ENCODE measurements at places on chromosomes 2 and 18.

DNA sequence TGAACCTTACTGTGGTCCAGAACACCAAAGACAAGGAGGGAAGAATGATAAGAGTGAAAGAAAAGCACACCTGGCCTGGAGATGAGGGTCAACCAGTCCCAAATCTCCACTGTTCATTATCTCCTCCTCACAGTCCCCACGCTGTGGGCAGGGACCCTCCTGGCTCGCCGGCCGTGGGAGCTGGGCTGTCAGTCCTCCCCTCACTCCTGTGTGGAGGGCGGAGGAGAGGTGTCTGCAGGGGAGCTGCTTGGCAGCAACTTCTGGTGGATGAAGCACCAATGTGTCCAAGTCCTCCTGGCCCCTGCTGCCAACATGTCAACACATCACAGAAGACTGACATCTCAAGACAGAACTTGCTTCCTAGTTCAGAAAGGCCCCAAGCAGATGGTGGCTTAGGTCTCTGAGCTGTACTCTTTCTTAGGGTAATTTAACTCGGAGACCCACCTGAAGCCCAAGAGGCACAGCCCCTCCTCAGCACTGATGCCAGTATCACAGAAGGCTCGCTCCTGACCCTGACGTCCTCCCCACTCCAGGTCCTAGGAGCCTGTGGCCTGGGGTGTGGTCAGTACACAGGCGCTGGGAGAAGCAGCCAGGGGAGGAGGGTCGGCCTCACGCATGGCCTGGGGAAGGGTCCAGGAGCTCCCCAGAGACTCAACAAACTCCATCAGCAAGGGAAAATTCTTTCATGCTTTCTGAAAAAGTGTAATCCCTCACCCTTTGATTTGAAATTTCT lies 54.5 kb downstream of the PARD6G start:
- DNase-seq, result no peak

DNA sequence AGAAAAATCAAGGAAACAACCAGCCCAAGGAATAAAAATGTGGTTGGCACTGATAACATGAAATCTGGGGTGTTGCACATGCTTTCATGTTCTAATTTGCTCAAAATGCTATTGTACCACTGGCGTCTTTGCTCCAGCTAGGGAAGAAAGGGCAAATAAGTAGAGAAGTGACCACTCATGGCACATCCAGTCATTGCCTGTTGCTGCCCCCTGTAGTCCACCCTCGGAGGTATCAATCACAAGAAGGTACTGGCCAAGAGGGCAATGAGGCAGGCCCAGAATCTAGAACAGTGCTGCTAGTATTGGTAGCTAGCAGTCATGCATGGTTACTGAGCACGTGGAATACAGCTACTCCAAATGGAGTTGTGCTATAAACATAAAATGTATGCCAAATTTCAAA lies 213.4 kb downstream of the CDCA7 start:
- peak; percentile 13 for DNase-seq

- peak; percentile 29 for DNase-seq
Observed at GRCh38 chr2:70344195-70344594, 42.3 kb upstream of the FAM136A start.

- no peak for DNase-seq
Observed at GRCh38 chr2:16931441-16931840, 265.8 kb upstream of the CYRIA start.

DNA sequence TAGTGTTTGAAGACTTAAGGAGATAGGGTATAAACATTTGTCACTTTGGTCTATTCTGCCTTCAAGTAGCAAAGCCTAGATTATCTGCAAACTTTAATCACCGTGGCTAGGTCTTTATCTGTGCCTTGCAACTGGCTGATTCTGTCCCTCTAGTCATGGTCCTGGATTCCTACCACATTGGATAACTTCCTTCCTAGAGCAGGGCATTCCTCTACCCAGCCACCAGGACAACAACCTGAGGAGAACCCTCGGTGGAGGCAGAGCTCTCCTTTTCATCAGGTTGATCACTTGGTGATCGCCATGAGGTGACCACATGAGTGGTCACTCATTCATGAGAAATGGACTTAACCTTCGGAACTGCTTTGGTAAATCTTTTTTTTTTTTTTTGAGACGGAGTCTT lies 25.3 kb upstream of the PTPRM start:
- no peak for DNase-seq

GRCh38 chr2:65232636-65233035 lies 5.0 kb downstream of the ACTR2 start:
- DNase-seq, result peak; percentile 45

DNA sequence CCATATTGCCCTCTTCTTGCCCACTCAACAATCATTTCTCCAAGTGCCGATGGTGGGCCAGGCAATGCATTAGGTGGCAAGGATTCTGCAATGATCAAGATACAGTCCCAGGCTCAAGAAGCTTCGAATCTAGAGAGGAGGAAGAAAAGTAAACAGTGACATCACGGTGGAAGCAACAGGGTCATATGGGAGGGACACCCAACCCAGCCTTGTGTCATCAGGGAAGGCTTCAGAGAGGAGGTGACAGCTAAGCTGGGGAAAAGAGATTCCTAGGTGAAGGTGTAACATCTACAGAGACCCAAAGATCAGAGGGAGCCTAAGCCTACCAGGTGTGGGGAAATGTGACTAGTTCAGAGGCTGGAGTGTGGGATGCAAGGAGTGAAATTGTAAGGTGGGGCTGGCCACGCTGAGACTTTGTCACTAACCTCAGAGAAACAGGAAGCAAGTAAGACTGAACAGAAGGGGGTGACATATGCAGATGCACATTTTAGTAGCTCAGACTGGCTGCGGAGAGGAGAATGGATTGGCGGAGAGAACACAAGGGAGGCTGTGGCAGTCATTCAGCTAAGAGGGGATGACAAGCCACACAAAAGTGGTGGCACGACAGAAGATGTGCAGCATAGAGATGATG lies 104.9 kb downstream of the ANKRD44 start:
- no peak for DNase-seq

GRCh38 chr2:239884875-239885274 lies 140.3 kb downstream of the NDUFA10 start:
- no peak for DNase-seq

DNA sequence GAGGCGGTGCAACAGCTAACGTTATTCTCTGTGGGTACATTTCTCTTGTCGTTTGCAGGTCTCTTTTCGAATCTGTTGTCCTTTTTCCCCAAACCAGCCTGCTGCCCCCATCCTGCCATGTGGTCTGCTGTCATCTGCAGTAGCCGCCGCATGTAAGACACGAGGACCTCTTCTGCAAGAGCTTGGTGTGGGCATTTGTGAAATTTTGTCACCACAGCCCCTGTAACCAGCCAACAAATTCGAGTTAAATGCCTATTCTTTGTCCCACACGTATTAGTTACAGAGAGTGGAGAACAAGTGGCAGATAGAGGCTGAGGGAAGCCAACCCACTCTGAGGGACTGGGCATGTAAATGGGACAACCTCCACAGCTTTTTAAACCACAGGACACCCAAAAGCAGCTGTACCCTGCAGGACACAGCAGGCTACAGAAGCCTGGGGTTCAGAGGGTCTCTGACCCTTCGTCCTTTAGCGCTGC lies 35.0 kb downstream of the ITGA6 start:
- no peak for DNase-seq

GRCh38 chr2:126990200-126990599 lies 91.5 kb downstream of the TEX51 start:
- DNase-seq, result no peak

DNA sequence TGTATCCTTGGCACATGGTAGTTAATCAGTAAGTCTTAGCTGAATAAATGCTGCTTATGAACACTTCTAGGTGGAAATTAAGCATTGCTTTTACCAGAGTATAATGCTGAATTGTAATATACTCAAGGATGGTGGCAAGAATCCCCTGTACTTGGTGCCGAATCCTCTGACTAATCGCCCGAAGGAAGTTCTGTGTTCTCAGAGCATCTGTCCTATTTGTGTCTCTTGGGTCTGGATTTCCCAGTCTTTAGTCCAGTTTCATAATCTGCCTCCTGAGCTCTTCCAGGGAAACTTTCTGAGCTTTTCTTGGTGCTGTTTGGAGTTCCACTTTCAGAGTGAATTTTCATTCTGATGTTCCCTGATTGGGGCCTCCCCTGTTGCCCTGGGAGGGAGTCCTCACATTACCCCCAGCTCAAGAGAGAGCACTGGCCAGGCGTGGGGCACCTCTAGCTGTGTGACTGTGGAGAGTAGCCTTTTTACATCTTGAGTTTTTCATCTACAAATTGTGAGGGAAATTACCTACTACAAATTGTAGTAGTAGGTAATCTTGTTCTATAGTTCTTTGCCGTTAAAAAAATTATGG lies 144.9 kb downstream of the LTBP1 start:
- DNase-seq, result peak; percentile 8

DNA sequence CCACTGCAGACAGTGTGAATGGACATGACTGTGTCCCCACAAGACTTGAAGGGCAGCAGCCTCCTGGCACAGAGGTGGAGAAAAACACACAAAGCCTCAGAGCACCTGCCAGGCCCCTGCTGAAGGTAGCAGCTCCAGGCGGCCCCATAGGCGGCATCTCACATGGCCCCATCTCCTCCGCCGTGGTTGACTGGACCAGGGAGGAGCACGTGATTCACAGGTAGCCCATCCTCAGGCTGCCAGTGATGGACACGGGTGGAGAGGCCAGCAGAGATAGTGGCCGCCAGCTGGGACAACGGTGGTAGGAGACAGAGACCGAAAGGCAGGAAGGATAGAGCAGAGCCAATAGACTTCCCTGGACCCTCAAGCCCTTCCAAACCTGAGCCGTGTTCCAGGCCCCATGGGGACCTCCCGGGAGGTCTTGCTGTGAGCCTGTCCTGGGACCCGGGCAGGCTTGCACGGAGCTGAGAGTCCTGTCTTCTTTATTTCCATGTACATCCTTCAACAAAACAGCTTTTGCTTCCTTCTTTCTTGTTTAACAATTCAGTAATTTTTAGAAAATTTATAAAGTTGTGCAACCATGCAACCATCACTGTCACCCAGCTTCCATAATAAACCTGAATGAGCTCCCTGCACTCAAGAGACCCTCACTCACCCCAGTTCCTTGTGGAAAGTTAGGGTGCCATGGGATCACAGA lies 26.9 kb downstream of the GPR55 start:
- DNase-seq, result no peak

DNA sequence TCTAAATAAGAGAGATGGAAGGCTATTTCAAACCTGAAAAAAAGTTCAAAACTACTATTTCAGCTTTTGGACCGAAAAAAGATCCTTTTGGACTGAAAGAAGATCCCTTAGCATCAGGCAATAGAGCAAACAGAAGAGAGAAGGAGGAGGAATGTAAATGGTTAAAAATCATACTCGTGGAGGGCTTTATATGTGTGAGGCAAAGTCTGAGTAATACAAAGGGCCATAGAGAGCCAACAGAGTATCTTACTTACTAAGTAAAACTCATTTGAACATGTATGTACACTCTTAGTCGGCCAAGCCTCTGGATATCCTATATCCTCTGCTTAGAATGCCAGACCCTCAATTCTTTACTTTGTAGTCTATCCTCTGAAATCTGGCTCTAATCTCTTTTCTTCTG lies 55.7 kb downstream of the ITSN2 start:
- DNase-seq, result peak; percentile 27

GRCh38 chr2:126368758-126369157 lies 287.2 kb upstream of the GYPC start:
- no peak for DNase-seq

DNA sequence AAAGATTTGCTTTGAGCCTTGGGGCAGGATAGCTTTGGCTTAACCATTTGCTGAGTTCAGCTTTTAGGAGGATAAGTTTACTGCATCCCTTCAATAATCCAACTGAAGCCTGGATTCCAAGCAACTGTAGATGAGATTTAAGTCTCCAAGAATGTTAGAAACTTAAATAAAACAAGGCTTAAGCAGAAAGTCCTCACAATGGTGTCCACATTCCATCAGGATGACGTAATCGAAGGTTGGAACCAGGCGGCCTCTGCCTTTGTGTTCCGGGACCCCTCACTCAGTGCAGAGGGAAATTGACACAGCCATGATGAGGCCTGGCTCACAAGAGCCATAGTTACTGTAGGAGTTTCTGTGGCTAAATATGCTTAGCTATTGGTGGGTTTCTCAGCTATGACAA lies 260.4 kb downstream of the LPIN1 start:
- DNase-seq, result peak; percentile 8

GRCh38 chr2:187545238-187545751 lies 8.9 kb downstream of the TFPI start:
- DNase-seq, result no peak

DNA sequence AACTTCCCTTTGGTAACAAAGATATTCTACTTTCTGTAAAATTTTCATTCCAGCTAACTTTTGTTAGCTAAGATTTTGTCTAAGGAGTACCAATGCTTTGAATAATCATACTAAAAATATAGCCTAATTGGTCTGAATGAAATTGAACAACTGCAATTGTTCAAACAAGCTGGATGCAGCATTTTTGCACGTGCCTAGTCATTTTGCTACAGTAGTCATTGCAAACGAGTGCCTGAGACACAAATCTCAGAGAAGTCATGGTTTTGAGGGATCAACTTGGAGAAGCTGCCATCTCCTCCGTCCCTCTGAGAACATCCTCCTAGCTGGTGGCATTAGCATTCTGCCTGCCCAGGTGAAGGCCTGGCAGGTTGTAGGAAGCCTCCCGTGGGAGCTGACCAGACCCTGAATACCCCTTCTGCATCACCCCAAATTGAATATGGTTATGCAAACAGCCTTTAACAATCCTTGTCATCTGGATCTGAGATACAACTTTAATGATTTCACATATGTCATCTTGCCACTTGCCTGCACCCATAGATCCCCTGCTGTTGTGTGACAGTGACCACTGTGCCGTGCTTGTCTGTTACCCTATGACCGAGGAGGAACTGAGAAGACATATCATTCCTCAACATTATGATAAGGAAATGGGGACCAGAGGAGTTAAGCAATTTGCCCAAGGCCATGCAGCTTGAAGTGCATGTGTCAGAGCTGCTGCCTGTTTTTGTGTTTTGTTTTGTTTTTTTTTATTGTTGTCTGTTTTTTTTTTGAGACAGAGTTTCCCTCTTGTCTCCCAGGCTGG lies 29.1 kb upstream of the MGAT4A start:
- no peak for DNase-seq

DNA sequence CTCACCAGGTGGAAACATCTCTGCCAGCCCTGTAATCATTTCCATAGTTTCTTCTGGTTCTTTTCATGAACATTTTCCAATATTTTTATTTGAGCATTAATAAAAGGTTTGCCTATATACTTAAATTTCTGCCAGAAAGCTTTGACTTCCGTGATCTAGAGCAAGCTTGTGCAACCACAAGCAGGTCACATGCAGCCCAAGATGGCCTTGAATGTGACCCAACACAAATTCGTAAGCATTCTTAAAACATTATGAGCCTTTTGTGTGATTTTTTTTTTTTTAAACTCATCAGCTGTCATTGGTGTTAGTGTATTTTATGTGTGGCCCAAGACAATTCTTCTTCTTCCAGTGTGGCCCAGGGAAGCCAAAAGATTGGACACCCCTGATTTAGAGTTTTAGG lies 51.6 kb downstream of the NEDD4L start:
- no peak for DNase-seq

DNA sequence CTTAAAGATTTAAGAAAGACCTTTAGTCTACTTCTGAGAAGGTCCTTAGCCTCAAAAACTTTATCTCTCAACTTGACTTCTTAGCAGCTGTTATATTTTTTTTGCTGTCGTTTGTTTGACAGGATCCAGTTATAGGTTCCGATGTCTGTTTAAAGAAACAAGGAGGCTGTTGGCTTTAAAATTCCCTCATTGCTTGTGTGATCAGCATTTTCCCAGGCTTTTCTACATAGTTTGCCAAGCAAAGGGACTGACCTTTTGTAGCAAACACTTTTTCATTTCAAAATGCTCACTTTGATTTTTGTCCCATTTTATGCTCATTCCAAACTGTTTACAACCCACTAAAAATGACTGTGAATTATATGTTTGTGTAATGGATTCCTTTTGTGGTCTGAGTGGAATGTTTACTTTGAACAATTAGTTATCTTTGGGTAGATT lies 394.9 kb downstream of the ARHGAP15 start:
- peak; percentile 84 for DNase-seq

GRCh38 chr2:25615920-25616319 lies 57.5 kb downstream of the DTNB start:
- no peak for DNase-seq

Data from AG10803 (cell line).